Type B pancreatic cell (in vitro differentiated cells): ENCODE measurements at places on chromosomes 1 and 21. TPM values are rescaled to one million over a fixed set of nuclear protein-coding genes. Genes with fewer than 3 reads are reported as not detected.

Gene LCE1D
- not detected in 2 replicates for total RNA-seq

Gene GPR52
- total RNA-seq, result 0.43 and 0.94 TPM in 2 replicates

Gene TCEA3
- total RNA-seq, result 8.8 and 9.2 TPM in 2 replicates

Gene NTMT2
- not detected in 2 replicates for total RNA-seq

Gene FCER1A
- total RNA-seq, result not detected in 2 replicates

Gene SVBP
- 31.3 and 42.9 TPM in 2 replicates for total RNA-seq

Gene NEK2
- 15.2 and 23.4 TPM in 2 replicates for total RNA-seq

Gene NDUFS5
- total RNA-seq, result 212 and 252 TPM in 2 replicates

Gene PEA15
- 67.7 and 72.8 TPM in 2 replicates for total RNA-seq

Gene OLFML2B
- total RNA-seq, result 11.9 and 35.0 TPM in 2 replicates

Gene FAM78B
- total RNA-seq, result 2.6 and 2.9 TPM in 2 replicates

Gene ZNF697
- total RNA-seq, result 9.9 and 11.8 TPM in 2 replicates

Gene SLC22A15
- 3.4 and 3.9 TPM in 2 replicates for total RNA-seq

Gene MPZ
- total RNA-seq, result 0.76 and 3.6 TPM in 2 replicates

Gene IL12RB2
- total RNA-seq, result 0.46 and 0.69 TPM in 2 replicates

Gene COL11A1
- 1.2 and 58.3 TPM in 2 replicates for total RNA-seq

Gene PTGFRN
- total RNA-seq, result 57.7 and 80.0 TPM in 2 replicates

Gene HCRTR1
- total RNA-seq, result not detected in 2 replicates

Gene CYP4B1
- total RNA-seq, result 25.7 and 28.9 TPM in 2 replicates

Gene NOS1AP
- 10.3 and 10.4 TPM in 2 replicates for total RNA-seq

Gene OR2M3
- not detected in 2 replicates for total RNA-seq

Gene CLCA2
- total RNA-seq, result 0.60 and 3.8 TPM in 2 replicates
